Activated CD4-positive, CD25-positive, alpha-beta regulatory T cell treated with anti-CD3 and anti-CD28 coated beads, Interleukin-2, amount 50 U/mL, for 16 hours (primary cell): ENCODE measurements at places on chromosomes 6 and 20.
A peak's percentile ranks its signal among the peaks of the same experiment; 100 is the strongest.

GRCh38 chr20:16672299-16672698, 57.5 kb upstream of the SNRPB2 start:
- no peak for DNase-seq

DNA sequence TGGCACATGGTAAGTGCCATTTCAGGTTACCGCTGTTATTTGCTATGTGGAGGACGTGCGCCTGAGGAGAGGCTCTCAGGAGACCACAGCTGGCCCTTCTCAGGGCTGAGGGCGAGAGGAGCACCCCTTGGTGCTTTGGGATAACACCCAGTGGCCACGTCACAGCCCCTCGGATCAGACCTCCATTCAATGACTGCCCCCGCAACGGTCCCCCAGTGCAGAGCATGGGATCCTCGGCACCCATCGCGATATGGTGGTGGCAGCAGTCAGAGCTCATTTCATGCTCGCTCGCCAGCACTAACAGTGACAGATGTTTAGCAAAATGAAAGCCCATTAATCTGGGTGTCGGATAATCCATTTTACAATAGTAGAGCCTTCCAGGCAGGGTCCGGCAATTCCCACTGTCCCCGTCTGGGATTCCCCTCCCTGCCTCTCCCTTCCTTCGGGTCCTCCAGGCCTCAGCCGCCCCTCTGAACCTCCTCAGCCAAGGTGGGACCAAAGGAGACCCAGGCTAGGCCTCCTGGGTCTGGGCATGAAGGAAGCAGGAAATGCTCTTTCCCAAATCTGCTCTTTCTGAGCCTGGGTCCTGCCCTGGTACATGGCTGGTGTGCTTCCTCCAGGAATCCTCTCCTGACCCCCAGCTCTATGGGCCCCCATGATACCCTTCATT, 117.1 kb downstream of the GRM4 start:
- no peak for DNase-seq

DNA sequence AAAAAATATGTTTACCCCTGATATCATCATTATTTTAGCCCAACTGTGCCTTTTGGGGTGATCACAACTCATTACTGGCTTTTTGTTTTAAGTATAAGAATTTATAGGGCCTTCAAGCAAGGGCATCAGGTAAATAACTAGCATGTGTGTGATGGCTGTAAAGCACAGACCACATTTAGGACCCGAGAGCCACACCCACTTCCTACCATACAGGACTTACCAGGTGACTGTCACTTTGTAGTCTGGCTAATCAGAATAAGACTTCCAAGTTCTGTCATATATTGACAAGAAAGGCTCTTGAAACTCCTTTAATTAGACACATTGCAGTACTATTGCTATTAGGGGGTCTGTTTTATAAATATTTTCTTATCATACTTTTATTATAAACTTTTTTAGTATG, 31.1 kb downstream of the TMEM242 start:
- no peak for DNase-seq

DNA sequence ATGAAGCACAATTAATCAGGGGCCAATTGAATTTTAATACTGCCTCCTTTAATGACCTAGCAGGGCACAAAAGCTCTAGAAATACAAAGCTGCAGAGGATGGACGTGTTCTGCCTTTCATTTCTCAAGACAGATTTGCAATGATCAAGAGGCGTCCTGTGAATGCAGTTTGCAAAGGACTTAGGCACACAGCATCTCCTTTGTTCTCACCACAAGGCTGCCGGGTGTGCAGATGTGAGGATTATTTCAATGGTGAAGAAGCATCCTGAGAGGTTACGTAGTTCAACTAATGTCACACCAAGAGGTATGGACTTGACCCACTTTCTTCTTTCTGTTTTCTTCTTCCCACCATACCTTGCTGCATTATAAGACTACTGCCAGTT, 42.9 kb upstream of the SPTLC3 start:
- no peak for DNase-seq

- no peak for DNase-seq
Observed at GRCh38 chr20:24273251-24273650, 196.2 kb upstream of the SYNDIG1 start.

DNA sequence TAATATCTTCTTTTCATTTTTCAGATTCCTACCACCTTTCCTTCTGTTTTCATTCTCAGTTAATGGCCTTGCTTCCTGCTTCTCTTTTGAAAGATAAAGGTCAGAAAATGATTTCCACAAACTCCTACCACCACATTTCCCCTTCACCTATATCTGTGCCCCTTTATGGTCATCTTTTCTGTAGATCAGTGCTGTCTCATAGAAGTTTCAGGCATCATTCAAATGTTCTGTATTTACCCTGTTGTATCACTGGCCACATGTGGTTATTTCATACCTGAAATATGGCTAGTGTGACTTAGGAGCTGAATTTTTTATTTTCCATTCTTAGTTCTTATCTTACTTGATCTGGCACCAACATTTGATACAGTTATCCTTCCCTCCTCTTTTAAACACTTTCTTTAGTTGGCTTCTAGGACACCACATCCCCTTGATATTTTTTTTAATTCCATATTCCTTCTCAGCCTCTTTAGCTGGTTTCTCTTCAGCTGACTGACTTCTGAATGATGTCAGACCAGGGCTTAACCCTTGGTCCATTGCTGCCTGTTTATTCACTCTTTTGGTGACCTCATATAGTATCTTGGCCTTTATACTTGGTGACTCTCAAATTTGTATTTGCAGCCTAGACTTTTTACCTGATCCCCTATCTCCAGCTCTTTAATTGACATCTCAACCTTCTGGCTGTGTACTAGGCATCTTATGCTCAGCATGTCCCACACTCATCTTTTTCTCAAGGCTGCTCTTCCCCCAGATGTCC, 81.0 kb downstream of the ATRN start:
- no peak for DNase-seq

DNA sequence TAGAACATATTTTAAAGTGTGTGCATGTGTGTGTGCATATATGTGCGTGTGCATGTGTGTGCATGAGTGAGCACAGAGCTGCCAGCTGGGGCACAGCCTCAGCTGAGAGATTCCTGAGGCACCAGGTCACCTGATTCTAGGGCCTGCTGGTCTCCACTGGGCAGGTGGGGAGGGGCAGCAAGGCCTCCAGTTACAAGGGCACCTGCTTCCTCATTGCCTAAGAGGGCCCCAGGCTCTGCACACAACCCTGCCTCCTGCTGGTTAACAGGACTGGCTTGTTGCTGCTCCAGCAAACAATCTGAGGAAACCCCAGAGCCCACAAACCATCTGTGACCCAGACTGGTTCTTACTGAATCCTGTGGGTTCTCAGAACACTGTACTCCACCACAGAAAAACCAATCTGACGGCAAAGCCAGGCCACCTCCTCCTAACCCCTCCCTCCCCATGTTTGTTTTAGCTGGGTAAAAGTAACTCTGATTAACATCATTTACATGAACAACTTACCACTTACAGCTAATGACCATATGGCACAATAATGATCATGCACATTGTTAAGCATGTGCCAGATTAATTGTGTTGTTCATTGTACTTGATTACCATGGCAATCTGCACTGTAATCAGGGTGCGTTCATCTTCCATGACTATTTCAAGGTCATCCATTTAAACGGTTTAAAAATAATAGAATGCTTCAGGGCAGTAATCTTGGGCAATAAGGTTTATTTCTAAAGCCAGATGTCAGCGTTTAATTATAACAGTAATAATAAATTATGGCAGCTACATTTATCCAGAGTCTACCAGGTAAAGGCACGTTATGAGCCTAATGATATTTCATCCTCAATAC, 23.1 kb upstream of the UBE2J1 start:
- DNase-seq, result peak; percentile 37

GRCh38 chr6:112343390-112343789, 3.7 kb upstream of the RFPL4B start:
- no peak for DNase-seq

GRCh38 chr6:80528115-80528514, 421.6 kb downstream of the BCKDHB start:
- DNase-seq, result no peak
